ENCODE measurements at places on chromosomes 16 and 17.

GRCh38 chr17:48600244-48601098 lies 4.3 kb downstream of the HOXB6 start:
- no peak for DNase-seq

GRCh38 chr16:19843371-19843770 lies 41.3 kb downstream of the GPRC5B start:
- DNase-seq: no peak

GRCh38 chr16:89436366-89436765 lies 54.0 kb downstream of the ANKRD11 start:
- DNase-seq: no peak

DNA sequence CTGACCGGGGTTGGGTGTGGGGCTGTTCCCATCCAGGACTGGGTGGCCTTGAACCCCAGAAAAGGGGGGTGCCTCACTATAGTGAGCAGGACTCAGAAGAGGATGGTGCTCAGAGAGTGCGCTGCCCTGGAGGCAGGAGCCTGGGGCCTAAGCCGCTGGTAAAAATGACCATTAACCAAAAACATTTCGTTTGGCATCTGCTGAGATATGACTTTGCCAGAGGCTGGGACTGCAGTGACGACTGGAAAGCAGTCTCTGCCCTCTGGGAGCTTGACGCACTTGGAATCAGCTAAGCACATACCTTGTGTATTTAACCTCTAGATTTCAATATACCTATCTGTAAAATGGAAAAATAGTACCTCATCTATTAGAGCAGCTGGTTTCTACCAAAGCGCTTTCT lies 7.2 kb upstream of the CRHR1 start:
- DNase-seq: no peak

Measured in activated gamma-delta T cell (primary cell).